ENCODE measurements at places on chromosomes 1 and 21. TPM values are rescaled to one million over a fixed set of nuclear protein-coding genes. Genes with fewer than 3 reads are reported as not detected.

Gene PRRX1
- polyA plus RNA-seq: 1.4 TPM

Gene MYOC
- polyA plus RNA-seq: 0.10 TPM

Gene SLC44A5
- polyA plus RNA-seq: 16.4 TPM

Gene OR10J1
- polyA plus RNA-seq: 0.03 TPM

Gene DYNLT4
- polyA plus RNA-seq: not detected

- no peak for DNase-seq
Observed at GRCh38 chr1:2590233-2591141, 3.9 kb downstream of the PRXL2B start.

GRCh38 chr1:197902131-197902453, 338 bp upstream of the C1orf53 start:
- no peak for DNase-seq

- DNase-seq: no peak
Observed at GRCh38 chr1:39102537-39103327, 76.6 kb downstream of the NDUFS5 start.

DNA sequence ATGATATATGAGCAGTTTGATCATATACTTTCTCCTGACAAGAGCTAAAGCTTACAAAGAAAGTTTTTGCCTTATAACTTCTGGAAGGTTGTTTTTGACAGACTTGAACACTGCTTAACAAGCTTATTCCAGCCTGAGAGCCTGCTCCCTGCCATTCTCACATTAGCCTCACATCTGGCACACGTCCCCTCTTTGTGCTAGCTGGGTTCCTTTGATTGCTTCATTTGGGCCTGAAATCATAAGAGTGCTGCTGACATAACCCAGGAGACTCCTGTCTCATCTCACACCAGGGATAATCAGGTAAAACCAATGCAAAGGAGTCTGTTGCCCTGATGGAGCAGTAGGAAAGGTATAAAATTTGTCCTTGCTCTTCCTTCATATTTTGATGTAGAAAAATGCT, 1411.7 kb upstream of the B3GALT2 start:
- DNase-seq: no peak

DNA sequence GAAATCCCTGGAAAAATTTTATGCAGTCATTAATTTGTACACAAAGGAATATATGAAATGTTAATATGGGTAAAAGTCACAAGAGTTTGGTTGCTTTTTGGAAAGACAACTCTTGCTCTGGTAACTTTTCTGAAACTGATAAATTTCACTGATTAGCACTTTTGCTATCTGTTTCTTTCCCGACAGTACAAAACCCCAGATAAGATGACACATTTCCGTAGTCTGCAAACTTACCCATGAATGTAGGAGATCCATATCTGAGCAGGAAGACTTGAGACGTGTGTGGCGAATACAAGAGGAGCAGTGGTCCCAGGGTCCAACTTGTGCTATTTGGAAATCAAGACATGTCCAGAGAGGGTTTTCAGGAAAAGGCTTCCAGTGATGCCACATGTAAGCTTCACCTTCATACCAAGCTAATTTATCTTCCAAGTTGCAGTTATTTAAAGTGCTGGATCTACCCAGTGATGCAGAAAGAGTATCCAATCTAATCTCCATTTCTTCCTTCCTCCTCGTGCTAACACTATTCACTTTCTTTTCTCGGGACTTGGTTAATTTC, 35.9 kb upstream of the SAMSN1 start:
- DNase-seq: no peak

DNA sequence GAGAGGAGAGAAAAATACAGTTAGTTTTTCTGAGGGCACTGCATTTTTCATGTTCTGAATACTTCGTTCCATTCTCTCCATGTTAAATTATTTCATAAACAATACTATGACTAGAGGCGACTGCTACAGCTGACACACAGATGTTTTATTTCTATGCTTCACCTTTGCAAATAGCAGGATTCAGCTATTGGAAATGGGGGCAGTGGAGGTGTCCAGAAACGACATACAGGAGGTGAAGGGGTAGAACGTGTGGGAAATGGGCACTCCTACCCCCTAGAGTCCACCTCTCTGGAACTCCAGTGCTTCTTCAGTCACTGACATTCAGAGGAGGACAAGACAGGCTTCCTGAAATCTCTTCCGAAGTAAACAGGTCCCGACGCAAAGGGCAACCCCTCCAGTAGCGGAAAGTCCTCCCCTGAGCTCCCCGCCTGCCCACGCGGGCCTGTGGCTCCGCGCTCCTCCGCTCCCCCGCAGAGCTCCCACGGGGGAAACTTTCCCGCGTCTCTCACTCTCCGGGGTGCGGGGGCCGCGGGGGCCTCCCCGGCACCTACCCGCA, 480 bp downstream of the DPYD start:
- DNase-seq: peak; percentile 24

- no peak for DNase-seq
Observed at GRCh38 chr1:151760597-151761385, 2.5 kb downstream of the MRPL9 start.

Measured in left kidney (tissue), 8 donors.